NCI-H226 (cell line): ENCODE measurements at places on chromosomes 3 and 15.

GRCh38 chr3:127000761-127001160, 17.8 kb downstream of the PLXNA1 start:
- DNase-seq = no peak

DNA sequence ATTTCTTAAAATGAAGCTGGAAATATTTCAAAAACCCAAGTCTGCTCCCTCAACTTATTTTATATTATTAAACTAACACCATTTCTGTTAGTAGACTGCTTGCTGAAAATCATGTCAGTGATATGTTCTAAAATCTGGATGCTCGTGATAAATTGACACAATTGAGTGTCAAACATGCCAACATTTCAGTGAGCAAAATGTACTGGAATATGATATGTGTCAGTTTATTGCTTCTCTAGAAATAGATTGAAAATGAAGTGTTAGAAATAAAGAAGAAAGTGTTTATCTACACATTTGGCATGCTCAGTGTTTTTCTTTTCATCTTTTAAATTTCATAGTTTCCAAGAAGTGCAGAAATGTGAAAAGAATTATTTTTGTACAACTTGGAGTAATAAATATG, 624.6 kb downstream of the SI start:
- no peak for DNase-seq

DNA sequence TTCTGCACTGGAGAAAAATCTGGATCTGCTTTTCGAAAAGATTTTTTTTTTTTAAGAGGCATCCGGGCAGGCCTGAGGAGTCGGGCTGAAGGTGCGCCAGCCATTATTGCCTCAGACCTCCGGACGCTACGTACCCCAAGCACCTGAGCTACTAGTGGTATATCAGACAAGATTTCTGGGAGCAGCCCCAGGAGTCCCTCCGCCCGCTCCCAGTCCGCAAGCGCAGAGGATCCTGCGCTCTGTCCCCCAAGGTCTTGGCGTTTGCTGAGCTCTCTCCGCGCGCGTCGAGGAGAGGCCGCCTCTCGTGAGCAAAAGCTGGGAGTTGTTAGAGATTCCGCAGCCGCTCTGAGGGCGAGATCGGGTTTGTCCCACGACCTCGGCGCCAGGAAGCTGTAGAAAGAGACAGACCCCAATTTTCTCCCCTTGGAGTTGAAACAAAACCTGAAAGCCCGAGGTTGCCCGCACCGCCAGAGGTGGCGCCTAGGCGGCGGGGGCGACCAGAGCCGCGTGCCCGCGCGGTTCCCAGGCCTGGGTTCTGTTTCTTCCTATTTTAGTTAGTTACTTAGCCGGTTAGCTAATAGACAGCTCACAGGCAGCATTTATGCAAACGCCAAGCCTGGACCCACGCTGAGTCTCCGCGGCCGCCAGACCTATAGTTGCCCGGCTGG, 72.5 kb upstream of the POLG start:
- DNase-seq = no peak

DNA sequence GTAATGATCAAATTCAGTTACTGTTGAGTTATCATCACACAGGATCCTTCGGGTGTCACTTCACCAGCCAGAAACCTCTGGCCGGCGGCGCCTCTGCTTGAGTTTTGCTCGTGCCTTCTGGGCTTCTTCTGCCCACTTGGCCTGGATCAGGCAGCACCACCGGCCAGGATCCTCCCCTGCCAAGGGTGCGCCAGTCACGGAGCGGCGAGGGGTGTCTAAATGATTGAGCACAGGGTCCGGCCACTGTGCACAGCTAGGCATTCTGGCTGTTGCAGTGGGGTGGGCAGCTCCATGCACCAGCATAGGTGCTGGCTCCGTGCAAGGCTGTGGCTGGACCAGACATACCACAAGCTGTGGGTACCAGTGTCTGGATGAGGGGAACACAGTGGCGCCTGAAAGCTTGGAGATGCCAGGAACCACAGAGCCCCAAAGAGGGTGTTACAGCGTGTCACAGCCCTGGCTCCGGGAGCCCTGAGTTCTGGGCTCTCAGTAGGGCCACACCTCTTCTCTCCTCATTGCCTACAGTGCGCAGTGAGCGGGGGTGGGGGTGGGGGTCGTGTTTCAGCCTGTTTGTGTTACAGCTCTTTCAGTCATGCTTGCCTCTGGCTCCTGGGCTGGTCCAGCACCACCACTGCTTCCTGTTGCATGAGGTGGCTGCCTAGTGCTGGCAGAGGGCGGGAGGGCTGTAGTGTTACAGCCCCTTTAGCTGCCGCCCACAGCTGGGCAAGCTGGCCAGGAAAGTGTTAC, 169.4 kb downstream of the FNDC3B start:
- DNase-seq = no peak

- DNase-seq = no peak
Observed at GRCh38 chr3:173336261-173336660, 61.3 kb upstream of the NLGN1 start.

DNA sequence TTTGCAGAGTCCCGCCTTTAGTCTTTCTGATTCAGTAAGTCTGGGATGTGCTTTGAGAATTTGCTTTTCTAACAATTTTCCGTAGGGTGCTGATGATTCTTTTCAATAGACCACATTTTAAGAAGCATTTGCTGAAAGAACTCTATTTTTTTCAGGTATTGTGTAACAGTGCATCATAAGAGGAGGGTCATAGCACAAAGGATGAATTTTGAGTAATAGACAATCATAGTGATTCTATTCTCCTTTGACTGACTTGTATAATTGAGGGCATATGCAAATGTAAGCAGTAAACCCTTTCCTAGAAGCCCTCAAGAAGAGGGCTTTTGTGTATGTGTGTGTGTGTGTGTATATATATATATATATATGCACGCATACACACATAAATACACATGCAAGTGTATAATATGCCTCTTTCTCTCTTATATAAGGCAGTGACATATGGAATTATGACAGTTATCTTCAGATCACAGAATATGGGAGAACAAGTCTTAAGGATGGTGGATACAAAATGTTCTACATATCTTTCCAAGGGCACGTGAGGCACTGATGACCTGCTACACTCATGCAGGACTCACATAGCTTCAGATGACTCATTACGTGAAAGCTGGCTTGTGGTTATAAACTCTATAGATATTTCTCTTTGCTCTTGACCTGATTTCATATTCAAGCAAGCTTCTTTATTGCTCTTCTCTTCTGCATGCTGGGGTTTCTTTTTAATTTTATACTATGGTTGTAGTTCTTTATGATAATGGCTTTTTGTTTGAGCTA, 6.5 kb upstream of the PLSCR1 start:
- DNase-seq = peak; percentile 81

DNA sequence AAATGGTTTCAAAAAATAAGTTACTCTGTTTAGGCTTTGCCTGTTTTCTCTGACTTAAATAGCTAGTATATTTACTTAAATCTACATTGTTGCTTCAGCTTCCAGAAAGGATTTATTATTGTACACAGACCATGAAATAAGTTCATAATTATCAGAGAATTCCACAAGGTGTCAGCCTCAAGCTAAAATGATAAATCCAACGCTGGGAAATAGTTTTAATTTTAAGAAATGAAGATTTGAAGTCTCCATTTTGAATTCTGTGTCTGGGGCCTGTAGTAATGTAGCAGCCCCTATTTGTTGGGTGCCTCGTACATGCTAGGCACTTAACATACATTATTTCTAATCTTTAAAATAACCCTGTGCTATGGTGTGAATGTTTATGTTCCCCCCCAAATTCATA, 92.6 kb upstream of the KCNMB2 start:
- no peak for DNase-seq

- no peak for DNase-seq
Observed at GRCh38 chr3:83438188-83438587, 1520.6 kb upstream of the CADM2 start.

DNA sequence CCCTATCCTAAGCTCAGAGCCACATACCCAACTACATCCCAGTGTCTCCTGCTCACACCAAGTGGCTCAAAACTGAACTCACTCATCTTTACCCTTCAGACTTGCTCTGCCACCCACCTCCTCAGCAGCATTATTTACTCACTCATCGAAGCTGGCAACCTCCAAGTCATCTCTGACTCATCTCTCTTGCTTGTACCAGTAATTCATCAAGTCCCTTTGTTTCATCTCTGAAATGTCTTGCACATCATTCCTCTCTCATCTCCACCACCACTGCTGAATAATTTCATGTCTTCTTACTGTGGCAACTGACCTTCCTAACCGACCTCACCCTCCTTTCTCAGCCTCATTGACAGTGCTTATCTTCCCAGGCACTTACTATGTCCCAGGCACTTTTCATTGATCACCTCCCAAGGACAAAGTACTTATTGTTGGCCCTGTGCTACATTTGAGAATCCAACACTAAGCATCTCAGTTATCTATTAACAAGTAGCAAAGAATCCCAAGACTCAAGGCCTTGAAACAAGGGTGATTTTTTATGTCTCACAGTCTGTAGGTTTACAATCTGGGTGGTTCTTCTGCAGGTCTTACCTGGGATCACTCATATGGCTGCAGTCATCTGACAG, 82.0 kb downstream of the MRPL46 start:
- peak; percentile 40 for DNase-seq
